ENCODE measurements at places on chromosomes 5 and 9.

DNA sequence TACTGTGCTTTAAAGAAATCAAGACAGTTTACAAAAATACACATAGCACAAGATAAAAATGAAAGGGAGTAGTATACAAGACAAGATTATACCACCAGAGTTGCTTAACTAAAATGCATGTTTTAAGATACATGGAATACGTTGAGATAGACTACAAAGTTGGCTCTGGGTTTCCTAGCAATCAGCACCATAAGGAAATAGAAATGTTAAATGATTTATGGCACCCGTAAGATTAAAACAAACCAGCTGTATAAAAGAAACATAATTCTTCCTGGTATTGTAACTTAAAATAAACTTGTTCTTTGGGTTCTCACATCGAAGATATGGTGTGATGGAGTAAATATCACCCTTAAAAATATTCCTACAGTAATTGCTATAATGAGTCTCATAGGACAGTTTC is 9.9 kb upstream of the CSNK1G3 start:
- no peak for DNase-seq

- no peak for DNase-seq
These were observed 233.0 kb downstream of the CD180 start for GRCh38 chr5:66963559-66963971.

DNA sequence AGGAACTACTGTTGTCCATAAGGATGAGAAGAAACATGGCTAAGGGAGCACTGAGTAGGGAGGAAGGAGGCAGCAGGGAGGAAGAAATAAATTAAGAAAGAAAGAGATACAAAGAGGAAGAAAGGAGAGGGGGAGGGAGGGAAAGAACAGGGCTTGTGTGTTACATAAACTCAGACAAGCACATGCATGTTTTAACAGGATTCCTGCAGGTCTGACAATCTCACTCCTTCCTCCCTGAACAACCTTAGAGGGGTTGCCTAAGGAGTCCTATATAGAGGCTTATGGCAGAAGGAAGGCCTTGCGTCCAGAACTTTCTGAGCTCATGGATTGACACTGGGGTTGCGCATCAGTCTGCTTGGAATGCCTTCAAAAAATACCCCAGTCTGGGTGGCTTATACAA is 4.2 kb upstream of the KCNIP1 start:
- DNase-seq: no peak

GRCh38 chr9:33291031-33291397 is 698 bp downstream of the NFX1 start:
- no peak for DNase-seq

DNA sequence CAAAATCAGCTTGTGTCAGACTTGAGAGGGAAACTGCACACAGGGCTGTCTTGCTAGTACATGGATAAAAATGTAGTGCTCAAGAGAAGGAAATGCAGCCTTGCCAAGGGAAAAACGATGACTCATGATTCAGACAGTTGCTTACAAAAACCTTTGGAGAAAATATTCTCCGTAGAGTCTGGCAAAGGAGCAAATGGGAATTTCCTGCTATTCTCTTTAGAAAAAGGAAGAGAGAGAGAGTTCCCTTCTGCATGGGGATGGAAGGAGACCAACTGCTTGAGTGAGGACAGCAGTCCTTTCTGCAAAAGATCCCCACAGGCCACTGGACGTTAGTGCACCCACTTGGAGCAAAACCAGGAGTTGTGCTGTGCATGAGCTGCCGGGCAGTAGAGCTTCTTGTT is 7.6 kb downstream of the IFNB1 start:
- no peak for DNase-seq

GRCh38 chr5:122350496-122350895 is 38.5 kb downstream of the SNCAIP start:
- DNase-seq: no peak

DNA sequence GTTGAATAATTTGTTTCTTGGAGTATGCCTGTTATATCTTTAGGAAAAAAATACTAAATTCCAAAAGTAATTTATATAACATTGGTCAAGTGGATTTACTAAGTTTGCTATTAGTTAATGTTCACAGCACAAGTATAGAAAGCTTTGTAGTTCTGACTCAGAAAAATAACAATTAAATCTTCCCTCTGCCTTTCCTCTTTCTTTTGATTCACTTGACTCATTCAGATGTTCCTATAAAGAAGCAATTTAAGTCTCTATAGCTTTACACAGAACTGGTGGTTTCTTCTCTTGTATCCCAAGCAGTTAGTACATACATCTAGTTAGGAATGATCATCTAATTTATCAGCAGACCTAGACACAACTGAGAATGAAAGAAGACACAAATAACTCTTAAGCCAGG is 4.5 kb upstream of the CDC42SE2 start:
- DNase-seq: no peak

DNA sequence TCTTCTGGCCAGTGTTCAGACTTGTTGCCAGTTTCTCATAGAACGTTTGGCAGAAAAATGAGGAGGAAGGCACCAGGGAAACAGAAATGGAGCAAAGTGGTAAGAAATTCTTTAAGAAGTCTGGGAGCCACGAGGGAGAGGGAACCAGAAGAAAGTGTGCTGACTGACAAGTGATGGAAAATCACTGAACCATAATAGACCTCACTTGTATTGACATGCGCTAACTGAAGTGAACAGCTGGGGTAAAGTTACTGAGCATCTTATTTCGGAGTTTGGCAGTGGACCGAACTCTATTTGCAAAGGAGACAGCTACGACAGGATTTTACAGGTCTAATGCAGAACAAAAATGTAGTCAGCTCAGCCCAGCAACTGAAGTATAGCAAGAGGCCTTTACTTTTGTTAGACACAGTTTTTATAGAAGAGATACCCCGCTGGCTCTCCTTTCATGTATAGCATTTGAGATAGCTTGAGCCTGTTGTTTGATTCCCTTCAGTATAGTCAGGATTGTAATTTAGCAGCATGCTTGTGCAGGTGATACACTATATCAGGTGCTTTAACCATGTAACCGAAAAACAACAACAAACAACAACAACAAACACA is 53.6 kb downstream of the HMHB1 start:
- no peak for DNase-seq

DNA sequence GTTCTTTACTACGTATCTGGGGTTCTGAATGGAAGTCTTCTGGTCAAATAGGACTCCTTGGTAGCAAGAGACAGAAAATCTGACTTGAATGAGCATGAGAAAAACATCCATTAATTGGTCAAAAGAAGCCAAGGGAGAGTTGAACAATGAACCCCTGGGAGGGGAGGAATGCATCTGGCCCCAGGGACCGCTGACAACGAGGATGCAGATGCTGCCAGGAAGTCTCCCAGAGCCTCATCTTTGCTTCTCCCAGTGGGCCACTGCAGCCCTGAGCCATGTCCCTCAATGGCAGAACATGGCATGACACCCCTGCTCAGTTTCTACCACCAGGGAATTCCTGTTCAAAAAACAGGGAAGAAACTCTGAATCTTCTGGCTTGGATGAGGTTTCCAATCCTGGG is 50.5 kb upstream of the ICE1 start:
- DNase-seq: no peak

GRCh38 chr5:169085636-169086035 is 215.3 kb downstream of the SLIT3 start:
- no peak for DNase-seq

GRCh38 chr5:163574472-163575440 is 69.3 kb downstream of the MAT2B start:
- DNase-seq: no peak

All from activated effector memory CD4-positive, alpha-beta T cell treated with anti-CD3 and anti-CD28 coated beads, Interleukin-2, amount 50 U/mL, for 16 hours (primary cell).